ENCODE measurements at places on chromosomes 2 and 18.

- DNase-seq = no peak
Measured at GRCh38 chr2:46381263-46381849, 84.1 kb downstream of the EPAS1 start.

- DNase-seq = no peak
Measured at GRCh38 chr18:32911660-32912284, 138.9 kb upstream of the KLHL14 start.

DNA sequence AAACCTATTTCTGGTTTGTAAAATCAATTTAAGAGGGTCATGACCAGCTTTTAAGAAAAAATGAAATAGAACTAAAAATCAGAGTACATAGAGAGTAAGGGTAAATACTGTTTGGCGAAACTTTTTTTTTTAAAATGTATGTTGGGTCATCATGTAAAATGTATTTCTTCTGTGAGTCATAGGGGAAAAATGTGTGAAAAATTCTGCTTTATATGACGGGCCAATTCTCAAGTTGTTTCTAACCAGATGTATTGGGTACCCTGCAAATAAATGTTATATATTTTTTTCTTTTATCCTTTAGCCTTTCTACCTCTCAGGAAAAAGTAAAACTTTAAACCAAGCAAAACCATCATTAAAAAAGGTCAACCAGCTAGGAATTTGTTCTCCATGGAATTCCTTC is 13.9 kb downstream of the AFTPH start:
- DNase-seq = no peak

- no peak for DNase-seq
Measured at GRCh38 chr2:225017713-225018112, 24.6 kb downstream of the DOCK10 start.

- no peak for DNase-seq
Measured at GRCh38 chr2:30400151-30400954, 46.7 kb upstream of the LCLAT1 start.

GRCh38 chr18:51654488-51655326 is 457.2 kb upstream of the MEX3C start:
- DNase-seq = no peak

GRCh38 chr18:23982155-23983079 is 32.1 kb upstream of the TTC39C start:
- no peak for DNase-seq

DNA sequence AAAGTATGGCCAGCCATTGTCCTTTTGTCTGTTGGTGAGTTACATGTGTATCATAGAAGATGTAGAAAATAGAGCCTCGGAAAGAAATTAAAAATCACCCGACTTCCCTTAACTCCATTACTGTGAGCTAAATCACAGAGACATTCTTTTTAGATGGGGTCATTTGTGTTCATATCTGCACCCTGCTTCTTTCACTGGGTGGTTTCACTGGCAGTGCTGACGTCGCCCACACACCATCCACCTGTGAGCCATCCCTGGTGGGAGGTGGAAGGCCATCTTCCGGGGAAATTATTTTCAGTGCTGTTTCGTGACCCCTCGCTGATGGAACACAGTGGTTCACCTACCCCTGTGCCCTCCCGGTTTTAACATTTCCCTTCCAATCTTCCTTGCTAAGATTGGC is 21.2 kb downstream of the SH3BP4 start:
- DNase-seq = no peak

- no peak for DNase-seq
Measured at GRCh38 chr2:219155054-219155644, 5.5 kb downstream of the NHEJ1 start.

DNA sequence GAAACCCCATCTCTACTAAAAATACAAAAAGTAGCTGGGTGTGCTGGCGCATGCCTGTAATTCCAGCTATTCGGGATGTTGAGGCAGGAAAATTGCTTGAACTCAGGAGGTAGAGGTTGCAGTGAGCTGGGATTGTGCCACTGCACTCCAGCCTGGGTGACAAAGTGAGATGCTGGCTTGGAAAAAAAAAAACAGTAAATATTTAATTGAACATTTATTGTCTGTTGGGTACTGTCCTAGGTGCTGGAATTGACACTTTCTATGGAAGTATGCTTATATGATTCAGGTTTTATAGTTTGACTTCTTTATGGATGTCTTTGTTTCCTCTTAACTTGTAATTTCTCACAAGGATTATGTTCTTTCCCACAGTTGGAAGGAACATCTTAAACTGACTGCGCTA is 633.1 kb upstream of the SETBP1 start:
- no peak for DNase-seq

GRCh38 chr18:44844486-44844885 is 163.8 kb downstream of the SETBP1 start:
- no peak for DNase-seq

DNA sequence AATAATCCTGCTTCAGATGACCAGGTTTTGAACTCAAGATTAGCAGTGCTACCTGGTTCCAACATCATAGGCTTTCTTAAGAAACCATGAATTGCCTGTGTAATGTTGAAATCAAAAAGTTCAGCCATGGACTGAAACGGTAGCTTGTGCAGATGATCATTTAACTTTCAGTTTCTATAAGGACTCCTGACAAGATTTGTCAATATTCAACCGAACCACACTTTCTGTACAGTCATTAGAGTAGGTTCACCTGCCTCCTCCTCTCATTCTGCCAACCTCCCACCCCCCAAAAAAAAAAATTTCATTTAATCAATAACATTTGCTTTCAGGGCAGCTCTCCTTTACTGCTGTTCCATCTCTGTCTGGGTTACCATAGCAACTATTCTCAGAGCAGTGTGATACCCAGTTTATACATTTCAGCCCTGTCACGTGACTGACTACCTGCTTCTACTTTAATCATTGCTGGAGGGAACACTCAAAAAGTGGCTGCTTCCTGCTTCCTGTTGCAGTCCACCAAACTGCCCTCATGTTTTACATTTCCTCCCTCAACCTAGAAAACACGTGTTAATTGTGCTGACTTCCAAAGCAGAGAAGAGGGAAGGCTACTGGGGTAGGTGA is 275.5 kb downstream of the SS18 start:
- no peak for DNase-seq

GRCh38 chr2:47631792-47632398 is 151.1 kb upstream of the MSH6 start:
- DNase-seq = no peak

GRCh38 chr2:127419448-127420038 is 1.3 kb downstream of the PROC start:
- no peak for DNase-seq

- no peak for DNase-seq
Measured at GRCh38 chr2:64151476-64151875, 7.3 kb upstream of the PELI1 start.

- peak; percentile 66 for DNase-seq
Measured at GRCh38 chr18:58045242-58046092, 1.4 kb downstream of the NEDD4L start.

GRCh38 chr2:28318462-28319117 is 74.1 kb upstream of the FOSL2 start:
- DNase-seq = no peak

DNA sequence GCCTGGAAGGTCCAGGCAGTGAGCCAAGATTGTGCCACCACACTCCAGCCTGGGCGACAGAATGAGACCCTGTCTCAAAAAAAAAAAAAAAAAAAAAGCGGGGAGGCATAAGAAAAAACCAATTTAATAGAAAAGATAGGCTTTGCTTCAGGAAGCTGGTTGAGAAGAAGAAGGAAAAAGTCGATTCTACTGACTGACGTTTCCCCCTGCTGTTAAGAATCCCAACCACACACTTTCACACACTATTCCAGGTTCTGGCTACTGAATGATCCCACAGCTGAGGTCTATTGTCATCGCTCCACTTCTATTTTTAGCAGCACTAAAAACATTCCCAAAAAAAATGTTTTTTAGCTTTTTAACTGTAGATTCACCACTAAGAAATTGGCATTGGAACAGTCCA is 6.7 kb upstream of the CHCHD5 start:
- no peak for DNase-seq

GRCh38 chr2:9655441-9656269 is 24.9 kb upstream of the YWHAQ start:
- DNase-seq = no peak

GRCh38 chr18:10919851-10920250 is 229.5 kb downstream of the PIEZO2 start:
- no peak for DNase-seq

DNA sequence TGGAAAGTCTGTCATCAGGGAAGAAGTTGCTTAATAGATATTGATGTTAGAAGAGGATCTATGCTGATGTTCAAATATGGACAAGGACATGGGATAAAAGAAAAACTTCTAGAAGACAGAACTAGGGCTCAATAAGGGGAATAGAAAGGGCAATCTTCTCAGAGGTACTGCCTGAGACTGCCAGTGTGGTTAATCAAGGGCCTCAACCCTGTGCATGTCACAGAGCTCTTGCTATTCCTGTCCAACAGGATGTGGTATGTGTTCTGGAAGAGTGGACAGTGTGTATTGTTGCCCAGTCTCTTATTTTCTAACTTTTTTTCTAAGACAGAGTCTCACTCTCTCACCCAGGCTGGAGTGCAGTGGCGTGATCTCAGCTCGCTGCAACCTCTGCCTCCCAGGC is 27.8 kb upstream of the RNF125 start:
- DNase-seq = no peak

GRCh38 chr2:1487758-1488157 is 74.5 kb downstream of the TPO start:
- DNase-seq = no peak

- DNase-seq = peak; percentile 61
Measured at GRCh38 chr2:240245706-240246105, 105.2 kb upstream of the OTOS start.

DNA sequence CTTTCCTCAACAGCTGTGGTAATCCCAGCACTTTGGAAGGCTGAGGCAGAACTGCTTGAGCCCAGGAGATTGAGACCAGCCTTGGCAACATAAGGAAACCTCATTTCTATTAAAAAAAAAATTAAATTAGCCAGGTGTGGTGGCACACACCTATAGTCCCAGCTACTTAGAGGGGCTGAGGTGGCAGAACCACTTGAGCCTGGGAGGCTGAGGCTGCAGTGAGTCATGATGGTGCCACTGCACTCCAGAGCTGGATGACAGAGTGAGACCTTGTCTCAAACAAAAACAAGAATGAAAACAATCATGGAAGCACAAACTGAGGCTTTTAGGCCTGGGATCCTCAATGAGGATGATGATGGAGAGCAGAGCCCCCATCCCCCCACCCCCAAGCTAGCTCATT is 19.8 kb downstream of the GAREM1 start:
- DNase-seq = no peak

- DNase-seq = no peak
Measured at GRCh38 chr18:22408059-22408458, 9.7 kb downstream of the CTAGE1 start.

- no peak for DNase-seq
Measured at GRCh38 chr2:201433394-201433995, 17.8 kb downstream of the TRAK2 start.

DNA sequence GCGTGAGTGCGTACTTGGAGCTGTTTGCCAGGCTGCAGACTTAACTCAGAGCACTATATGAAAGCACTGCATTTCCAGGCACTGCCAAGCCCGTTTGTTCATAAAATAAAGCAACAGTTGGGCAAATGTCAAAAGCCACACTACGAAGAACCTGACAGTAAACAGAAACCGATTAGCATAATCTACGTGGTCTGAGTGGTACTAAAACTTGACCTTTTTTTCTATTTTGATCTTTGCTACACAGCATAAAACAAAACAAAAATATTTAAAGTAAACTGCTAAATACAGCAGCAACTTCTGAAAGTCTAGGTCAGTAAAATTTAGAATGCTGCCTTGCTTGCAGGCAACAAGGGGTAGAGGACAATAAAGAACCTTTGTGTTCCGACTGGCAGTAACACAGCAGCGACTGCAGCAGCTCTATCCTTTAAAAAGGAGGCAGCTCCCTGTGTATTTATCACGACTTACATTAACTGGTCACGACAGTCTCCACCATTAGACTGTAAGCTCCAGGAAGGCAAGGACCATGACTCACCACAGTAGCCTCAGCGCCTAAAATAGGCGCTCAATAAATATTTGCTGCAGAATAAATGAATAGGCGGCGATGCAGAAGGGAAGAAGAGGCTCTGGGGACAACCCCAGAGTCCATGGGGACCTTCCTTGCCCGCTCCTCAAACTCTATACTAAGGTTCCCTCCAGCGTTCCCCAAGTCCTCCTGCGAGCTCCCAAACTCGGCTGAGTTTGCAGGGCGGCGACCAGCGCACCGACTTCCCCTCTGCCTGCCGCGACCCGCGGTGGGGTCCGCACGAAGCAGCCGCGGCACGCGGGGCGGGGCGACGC is 902 bp downstream of the SS18 start:
- DNase-seq = no peak

- no peak for DNase-seq
Measured at GRCh38 chr2:105712166-105712915, 32.4 kb upstream of the NCK2 start.

DNA sequence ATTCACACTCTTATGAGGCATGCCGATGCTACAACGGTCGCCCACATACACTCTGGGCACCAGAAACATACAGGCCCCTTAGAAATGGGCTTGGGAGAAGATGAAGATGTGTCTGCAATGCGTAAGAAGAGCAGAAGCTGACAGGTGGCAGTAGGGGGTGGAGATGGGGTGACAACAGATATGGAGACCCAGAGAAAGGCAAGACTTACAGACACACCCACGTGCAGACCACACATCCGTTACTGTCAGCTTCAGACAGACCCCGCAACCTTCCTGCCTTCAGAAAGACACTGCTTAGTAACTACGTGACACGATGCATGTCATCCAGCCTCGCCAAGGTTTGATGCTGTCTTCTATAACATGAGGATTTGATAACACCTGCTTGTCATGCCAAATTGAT is 89.5 kb downstream of the ZFP36L2 start:
- DNase-seq = no peak

DNA sequence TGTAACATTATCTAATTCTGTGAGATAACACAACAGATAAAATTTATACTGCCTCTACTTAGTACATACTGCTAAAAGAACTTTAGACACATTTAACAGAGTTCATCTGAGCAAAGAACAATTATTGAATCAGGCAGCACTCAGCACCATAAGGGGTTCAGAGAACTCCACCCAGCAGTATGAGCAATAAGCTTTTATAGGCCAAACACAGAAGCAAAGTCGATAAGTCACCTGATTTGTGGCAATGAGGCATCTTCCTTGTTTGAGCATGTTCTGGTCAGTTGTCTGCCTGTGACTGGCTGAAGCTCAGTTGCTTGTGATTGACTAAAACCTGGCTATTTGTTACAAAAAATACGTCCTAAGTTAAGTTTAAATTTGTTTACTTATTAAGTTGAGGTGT is 746.1 kb upstream of the DDX18 start:
- no peak for DNase-seq

DNA sequence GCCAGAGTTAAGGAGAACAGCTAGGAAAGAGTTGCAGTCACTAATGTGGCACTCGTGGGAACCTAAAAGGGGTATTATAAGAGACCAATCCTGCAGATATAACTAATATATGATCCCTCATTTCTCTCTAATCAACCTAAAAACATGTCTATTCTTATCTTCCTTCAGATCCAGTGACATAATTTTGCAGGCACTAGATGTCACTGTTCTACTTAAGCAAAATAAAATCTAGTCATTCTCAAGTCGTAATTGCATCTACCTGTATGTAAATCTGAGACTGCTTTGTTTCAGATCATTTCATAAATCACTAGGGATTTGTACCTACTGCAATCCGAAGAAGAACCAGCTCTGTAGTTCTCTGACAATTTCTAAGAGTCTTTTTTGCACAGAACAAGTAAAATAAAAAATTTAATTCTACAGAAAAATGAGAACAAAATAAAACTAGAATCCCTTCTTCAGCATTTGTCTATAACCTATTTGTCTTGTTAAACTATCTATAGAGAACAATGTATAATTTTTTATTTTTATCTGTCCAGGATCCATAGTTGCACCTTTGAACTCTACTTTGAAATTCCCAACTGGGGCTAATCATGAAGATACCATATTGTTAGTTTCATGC is 56.5 kb upstream of the ERBB4 start:
- DNase-seq = no peak
